Ecto neural progenitor cell (in vitro differentiated cells): ENCODE measurements at places on chromosomes 3 and 15.

GRCh38 chr15:53833134-53833624, 73.7 kb upstream of the WDR72 start:
- no peak for DNase-seq

- DNase-seq: no peak
Measured at GRCh38 chr3:43686700-43687498, 3.8 kb upstream of the ABHD5 start.

- no peak for DNase-seq
Measured at GRCh38 chr15:42355291-42355690, 4.0 kb upstream of the CAPN3 start.

- DNase-seq: no peak
Measured at GRCh38 chr3:17585394-17586325, 156.8 kb downstream of the TBC1D5 start.

- DNase-seq: no peak
Measured at GRCh38 chr15:34716111-34716510, 38.7 kb downstream of the GJD2 start.

DNA sequence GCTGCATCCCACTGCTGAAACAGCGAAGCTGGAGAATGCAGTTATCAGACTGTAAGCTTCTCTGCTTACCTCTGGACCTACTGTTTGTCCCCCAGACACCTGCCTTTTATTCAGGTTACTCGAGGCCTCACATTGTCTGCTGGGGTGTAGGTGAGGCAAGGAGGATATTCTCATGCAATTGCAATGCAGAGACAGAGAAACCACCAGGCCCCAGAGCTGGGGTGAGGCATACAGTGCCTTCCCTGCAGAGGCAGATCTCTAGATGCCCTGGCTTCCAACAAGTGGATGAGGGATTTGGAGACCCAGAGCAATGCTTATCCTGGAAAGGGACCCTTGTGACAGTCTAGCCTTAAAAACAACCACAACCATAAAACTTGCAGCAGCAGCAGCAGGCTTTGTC, 263.4 kb upstream of the ST8SIA2 start:
- DNase-seq: no peak

DNA sequence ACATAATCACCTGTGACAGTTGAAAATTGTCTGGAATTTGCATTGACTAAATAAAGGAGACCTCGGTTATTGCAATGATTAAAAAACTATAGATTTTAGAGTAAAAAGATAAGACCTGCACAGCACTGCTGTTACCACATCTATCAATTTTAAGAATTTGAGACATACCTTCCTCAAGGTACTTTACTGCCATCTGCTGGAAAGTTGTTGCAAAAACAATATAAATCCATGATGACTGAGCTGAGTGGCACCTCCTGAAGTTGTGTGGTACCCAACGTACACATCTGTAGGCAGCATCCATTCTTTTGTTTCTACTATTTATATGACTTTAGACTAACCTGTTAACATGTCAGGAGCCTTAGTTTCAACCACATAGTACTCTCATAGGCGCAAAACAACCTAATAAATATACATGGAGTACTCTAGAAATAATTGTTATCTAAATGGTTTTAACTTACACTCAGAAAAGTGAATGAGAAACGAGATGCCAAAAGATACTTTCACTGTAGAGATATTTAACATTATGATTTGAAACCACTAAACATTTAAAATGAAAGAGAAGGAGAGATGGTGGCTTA, 106.7 kb downstream of the GHSR start:
- DNase-seq: no peak

DNA sequence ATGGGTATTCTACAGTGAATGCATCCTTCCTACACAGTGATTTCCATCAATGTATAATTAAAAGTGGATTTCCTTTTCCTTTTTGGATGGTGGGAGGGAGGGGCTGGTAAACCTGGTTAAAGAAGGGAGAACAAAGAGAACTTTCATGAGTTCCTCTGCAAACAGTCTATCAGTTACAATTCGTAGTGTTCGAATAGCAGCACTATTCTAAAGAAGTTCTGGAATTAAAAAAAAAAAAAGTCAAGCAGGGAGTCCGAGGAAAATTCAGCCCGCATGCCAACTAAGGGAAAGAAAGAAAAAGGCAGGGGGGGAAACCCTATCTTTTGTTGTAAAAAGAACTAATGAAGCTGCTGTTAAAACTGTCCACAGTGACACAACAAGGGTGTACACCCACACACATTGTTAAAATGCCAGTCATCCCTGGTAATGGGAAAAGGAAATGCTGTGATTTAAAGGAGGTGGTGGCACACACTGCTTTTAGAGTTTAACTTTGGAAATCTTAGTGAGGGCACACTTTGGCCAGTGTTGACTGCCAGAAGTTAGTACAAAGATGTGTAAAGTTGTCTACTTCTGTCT, 521.2 kb downstream of the ZIC1 start:
- no peak for DNase-seq

GRCh38 chr3:113736548-113737089, 9.4 kb downstream of the NAA50 start:
- no peak for DNase-seq

GRCh38 chr3:17040990-17041377, 156.2 kb downstream of the PLCL2 start:
- no peak for DNase-seq

- no peak for DNase-seq
Measured at GRCh38 chr3:157100096-157100477, 59.9 kb downstream of the CCNL1 start.

- DNase-seq: no peak
Measured at GRCh38 chr3:42067326-42067725, 23.8 kb upstream of the TRAK1 start.

DNA sequence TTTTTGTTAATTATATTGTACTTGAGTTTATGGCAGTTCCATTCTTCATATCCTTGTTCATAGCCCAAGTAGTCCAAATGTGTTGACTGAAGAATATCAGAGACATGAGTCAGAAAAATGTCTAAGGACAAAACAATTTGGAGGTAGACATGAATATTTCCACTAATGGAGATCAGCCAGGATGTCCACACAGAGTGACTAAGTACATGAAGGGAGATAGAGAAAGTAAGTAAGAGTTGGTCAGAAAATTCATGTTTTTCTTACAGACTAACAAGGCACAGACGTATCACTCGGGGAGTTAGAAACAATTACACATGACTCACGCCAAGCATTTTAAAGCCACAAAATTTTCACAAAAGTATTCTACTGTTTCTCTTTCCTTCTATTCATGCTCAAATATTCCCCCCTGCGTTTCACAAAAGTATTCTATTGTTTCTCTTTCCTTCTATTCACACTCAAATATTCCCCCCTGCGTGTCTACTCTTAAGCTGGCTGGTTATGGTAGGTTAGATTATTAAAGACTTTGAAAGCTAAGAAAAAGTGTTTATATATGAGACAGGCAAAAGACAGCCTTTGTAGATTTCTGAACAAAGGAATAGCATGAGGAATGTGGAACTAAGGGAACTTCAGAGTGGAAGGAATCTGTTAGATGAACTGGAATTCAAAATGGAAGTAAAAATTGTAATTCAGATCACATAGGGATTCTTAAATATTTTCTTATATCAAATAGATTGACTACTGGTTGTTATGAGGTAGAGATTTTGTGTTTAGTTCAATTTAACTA, 648.7 kb upstream of the CCDC54 start:
- no peak for DNase-seq

GRCh38 chr15:37080261-37080921, 20.0 kb downstream of the MEIS2 start:
- DNase-seq: no peak

DNA sequence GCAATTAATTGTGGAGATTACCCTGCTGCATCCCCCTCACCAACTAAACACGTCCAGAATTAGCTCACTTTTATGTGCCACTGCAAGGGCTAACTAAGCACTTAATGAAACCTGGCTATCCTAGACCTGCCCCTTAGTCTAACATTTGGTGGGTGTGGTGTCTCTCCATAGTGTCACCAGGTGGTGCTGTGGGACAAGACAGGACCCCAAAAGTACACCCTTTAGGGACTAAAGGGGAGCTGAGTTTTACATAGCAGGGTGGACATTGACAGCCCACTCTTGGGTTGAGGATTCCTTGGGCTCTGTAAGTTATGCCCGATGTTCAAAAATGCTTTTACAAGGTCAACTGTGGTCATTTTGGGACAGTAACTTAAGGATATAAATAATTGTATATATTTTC, 5.7 kb downstream of the DUT start:
- no peak for DNase-seq

- DNase-seq: no peak
Measured at GRCh38 chr15:79248183-79248582, 34.3 kb upstream of the ANKRD34C start.

DNA sequence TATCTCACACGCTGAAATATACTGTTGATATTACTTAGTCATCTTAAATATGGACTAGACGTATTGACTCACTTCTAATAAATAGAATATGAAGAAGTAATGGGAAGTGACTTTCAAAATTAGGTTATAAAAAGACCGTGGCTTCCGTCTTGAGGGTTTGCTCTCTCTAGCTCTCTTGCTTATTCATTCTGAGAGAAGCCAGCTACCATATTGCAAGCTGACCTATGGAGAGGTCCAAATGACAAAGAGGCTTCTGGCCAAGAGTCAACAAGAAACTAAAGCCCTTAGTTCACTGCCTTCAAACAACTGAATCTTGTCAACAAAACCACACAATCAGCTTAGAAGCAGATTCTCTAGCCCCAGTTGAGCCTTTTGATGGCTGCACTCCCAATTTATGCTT, 46.1 kb downstream of the SLC9C1 start:
- no peak for DNase-seq
